ENCODE measurements at places on chromosomes 12 and 14.
A peak's percentile ranks its signal among the peaks of the same experiment; 100 is the strongest.

DNA sequence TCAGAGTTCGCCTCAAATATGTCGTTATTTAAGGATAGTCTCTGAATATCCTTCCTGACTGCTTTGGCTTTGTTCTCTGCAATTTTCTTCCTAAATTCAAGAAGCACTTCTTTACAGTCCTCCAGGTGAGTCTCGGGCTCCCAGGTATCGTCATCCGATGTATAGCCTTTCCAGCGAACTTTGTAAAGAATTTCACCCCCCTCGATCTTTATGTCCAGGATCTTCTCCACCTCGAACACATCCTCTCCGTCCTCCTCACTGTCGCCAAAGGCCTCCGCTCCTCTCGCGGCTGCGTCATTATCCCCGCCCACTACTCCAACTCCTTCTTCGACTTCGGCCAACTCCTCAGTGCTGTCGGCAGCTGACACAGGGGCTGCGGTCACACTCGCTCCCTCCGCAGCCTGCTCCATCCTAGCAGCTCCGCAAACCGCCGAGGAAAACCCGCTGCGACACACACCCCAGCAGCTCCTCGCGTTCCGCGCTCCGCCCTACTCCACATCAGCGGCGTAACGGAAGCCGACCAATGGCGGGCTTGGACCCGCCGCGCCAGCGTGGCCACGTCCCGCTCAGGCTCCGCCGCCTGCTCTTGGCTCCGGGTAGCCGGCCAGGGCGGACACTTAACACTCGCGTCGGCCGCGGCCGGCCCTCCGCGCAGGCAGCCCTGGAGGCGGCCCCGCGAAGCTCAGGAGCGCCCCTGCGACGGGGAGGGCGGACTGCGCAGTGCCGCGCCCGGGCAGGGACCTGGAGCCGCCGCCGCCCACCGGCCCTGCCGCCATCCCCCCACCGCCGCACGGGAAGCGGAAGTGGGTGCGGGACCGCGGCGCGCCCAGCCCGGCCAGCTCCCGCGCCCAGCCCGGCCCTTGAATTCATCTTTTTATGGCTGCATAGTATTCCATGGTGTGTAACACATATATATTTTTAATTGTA, 4.1 kb downstream of the CD163L1 start:
- peak; percentile 22 for DNase-seq

DNA sequence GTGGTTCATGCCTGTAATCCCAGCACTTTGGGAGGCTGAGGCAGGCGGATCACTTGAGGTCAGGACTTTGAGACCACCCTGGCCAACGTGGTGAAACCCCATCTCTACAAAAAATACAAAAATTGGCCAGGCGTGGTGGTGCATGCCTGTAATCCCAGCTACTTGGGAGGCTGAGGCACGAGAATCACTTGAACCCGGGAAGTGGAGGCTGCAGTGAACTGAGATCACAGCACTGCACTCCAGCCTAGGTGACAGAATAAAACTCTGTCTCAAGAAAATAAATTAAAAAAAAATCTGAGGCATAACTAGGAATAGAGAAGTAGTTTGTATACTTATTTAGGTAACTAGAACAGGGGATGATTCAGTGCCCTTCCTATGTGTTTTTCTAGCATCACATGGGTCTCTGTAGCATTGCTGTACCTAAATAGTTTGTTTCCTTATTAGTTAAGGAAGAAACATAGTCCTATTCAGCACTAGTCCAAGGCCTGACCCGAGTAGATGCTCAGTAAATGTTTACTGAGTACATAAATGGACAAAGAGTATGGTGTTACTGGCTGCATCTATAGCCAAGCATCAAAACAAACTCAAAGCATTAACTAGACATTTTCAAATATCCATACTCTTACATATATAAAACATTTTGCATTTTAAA, 21.7 kb downstream of the TAOK3 start:
- no peak for DNase-seq

DNA sequence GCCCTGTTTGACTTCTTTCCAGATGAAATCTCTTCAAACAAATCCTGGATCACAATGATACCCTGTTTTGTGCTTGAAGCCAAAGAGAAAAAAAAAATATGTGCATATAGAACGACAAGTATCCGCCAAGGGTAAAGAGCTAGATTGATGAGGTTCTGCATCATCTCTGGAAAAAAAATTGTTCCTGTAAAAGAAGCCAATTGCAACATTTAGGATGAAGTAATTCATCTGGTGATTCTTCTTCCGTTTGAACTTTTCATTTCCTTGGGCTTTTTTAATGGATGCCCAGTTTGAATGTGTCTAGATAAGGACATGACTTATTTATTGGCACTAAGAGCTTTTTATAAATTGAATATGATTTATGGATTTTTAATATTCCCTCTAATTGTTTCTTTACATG, 38.1 kb upstream of the NPAS3 start:
- no peak for DNase-seq

DNA sequence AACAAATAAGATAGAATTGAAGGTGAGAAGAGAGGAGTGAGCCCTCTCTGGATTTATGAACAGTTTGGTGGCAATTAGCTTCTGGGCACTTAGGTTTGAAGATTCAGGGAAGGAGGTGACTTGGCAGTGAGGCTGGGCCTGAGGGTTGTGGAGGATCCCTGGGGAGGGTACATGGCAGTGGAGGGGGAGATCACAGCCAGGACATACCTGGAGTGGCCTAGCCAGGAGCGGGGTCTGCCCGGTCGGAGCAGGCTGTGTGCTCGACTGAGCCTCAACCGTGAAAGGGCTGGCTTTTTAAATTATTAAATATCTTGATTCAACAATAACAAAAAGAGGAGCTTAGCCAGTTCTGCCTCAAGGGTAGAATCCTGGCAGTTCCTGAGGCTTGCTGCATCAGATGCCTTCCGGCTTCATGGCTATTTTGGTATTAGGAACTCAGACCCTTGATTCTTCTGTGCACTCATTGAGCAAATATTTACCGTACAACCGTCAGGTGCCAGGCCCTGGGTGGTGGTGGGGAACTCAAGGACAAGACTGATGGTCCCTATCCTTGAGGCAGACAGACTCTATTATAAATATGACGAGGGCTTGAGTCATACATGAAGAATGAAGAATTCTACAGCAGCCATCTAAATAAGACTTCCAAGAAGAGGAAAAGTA, 73.4 kb downstream of the SPTB start:
- DNase-seq, result peak; percentile 64

DNA sequence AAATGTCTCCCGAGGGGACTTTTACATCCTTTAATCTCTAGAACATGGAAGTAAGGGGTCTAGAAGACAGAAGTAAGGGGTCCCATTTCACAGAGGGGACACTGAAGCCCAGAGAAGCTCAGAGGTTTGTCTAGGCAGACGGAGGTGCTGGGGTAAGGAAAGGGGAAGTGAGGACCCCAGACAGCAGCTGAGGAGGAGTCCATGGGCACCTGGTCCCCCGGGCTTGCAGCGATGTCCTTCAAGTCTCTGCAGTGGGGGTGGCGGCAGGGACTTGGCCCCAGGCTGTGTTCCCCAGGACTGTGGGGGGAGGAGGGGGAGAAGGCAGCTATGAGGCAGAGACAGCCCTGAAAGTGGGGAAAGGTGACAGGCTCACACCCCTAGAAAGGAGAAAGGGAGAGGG, 30.7 kb downstream of the DTX1 start:
- DNase-seq, result no peak

DNA sequence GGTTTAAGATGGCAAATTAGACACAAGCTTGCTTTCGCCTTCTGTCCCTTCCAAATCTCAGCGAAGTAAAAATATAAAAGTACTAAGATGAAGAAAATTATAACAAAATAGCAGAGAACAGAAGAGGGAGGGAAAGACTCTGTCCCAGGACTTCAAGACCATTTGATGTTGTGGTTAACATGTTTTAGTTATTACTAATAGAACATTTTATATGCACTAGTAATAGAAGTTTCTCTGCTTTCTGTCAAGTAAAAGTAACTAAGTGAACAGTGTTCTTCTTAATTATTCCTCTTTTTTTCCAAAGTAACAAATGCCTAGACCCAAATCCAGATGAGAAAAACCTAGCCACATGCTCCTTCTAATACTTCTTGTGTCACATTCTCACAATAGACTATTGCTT, 85.1 kb upstream of the DAAM1 start:
- DNase-seq, result peak; percentile 31

DNA sequence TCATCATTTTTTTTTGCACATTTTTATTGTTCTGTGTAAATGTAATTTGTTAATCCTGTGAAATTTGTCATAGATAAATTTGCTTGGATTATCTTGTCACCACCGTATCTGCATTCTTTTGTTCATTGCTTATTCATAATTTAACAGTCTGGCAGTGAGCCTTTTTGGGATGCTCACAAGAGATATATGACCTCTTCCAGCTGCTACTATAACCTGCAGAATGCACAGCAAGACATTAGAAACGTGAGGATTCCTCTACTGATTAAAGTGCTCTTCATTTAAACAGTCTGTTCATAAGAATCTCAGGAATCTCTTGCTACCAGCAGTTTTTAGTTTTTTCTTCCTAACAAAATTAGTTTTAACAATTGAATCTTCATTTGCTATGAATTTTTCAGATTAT, 9.1 kb downstream of the NPAS3 start:
- no peak for DNase-seq
